T-helper 2 cell treated with Interferon-gamma antibody and Interleukin-4, amounts not matched to agents 5 μg/mL and 100 μg/mL, for 36 hours (primary cell): ENCODE measurements at places on chromosomes 5 and 9.
A peak's percentile ranks its signal among the peaks of the same experiment; 100 is the strongest.

- no peak overlapping the region for H3K4me3 ChIP-seq
- peaks cover 20% of the 10 kb centered on the region for H3K27me3 ChIP-seq
- no peaks in the 10 kb centered on the region for H3K36me3 ChIP-seq
- DNase-seq: no peak
- H3K4me1 ChIP-seq: peaks cover 5% of the 10 kb centered on the region
Measured at GRCh38 chr5:88842784-88843183, 40.2 kb downstream of the MEF2C start.

DNA sequence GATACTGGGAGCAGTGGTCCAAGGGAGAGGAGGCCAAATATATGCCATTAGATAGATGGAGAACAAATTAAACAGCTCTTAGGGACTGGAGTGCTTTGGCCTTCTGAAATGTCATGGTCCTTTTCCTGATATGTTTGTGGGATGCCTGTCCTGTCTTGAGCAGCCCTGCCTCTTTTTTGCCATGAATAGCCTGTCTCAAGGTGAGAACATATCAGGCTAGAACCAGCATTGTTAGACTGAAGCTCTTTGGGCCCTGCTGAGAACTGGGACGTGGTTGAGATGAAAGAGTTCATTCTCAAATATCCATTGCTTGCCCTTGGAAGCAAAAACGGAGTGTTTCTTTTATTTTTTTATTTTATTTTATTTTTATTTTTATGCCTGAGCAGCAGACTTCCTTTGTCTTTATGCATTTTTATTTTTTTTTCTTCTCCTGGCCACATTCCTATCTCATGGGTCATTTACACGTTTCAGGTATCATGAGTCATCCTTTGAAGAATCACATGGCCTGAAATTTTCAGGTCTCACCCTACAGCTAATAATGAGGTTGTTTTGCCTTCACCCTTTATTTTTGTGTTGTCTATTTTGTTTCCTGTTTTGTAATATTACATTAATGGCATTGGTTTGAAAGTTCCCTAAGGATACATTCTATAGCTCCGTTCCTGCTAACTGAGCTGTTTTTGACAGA, 371.4 kb downstream of the PSAT1 start:
- H3K4me3 ChIP-seq: no peak overlapping the region
- H3K36me3 ChIP-seq: no peaks in the 10 kb centered on the region
- no peaks in the 10 kb centered on the region for H3K4me1 ChIP-seq
- H3K27ac ChIP-seq: no peak overlapping the region

- no peaks in the 10 kb centered on the region for H3K27me3 ChIP-seq
- H3K4me3 ChIP-seq: peak overlapping the region; percentile 98
- peak overlapping the region; percentile 100 for H3K27ac ChIP-seq
- peaks cover 9% of the 10 kb centered on the region for H3K36me3 ChIP-seq
- DNase-seq: no peak
- peaks cover 29% of the 10 kb centered on the region for H3K4me1 ChIP-seq
Measured at GRCh38 chr5:119071561-119071995, 691 bp downstream of the DMXL1 start.

DNA sequence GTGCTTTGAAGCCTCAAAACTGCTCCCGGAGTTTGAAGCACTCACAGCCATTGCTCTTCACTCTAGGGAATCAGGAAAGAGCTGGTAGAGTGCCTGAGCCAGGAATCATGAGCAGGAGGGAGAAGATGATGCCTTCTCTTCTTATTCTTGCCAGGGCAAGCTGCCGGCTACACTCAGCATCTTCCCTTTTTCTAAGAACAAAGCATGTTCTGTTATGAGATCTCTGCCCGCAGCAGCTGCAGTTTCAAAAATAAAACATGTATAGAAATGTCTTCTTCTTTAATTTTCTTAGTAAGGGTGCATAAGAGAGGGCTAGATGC, 57.9 kb upstream of the RICTOR start:
- peaks cover 9% of the 10 kb centered on the region for H3K4me1 ChIP-seq
- no peaks in the 10 kb centered on the region for H3K27me3 ChIP-seq
- H3K4me3 ChIP-seq: no peak overlapping the region
- H3K27ac ChIP-seq: no peak overlapping the region

GRCh38 chr9:16794871-16795639, 75.4 kb downstream of the BNC2 start:
- H3K4me3 ChIP-seq: no peak overlapping the region
- H3K27ac ChIP-seq: no peak overlapping the region

GRCh38 chr9:98502976-98503325, 205.8 kb downstream of the GABBR2 start:
- no peaks in the 10 kb centered on the region for H3K4me1 ChIP-seq
- peaks cover 7% of the 10 kb centered on the region for H3K27me3 ChIP-seq
- DNase-seq: no peak
- H3K36me3 ChIP-seq: no peaks in the 10 kb centered on the region
- no peak overlapping the region for H3K27ac ChIP-seq

GRCh38 chr5:168273056-168273980, 18.1 kb upstream of the WWC1 start:
- H3K4me3 ChIP-seq: no peak overlapping the region
- H3K36me3 ChIP-seq: no peaks in the 10 kb centered on the region
- H3K27ac ChIP-seq: no peak overlapping the region
- H3K4me1 ChIP-seq: peaks cover 1% of the 10 kb centered on the region

DNA sequence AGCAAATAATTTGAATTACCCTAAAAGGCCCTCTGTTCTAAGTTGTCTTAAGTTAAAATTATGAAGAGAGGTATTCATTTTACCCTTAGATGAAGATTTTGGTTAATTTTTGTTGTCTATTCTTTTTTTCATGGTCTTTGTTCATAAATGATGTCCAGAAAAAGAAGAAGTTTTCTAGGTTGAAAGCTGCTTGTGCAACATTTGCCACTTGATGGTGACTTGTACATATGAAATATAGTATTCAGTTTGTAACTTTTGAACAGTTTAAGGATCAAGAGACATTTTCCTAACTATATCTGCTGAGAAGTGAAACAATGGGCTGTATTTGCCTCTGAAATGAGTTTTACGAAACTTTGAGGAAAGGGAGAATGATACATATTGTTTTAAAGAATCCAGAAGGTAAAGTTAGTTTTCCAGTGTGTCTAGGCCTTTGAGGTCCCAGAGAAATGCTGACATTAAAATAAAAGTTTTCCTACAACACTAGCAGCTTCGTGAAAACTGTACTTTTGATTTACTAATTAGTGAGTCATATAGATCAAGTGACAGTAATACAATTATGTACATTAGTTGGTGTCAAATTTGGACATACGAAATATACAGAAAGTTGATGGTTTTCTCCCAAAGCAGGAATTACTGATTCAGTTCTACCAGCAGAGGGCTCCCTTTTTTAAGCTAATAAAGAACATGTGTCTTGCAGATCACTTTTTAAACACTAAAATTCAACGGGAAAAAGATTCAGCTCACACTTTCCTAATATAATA, 70.5 kb downstream of the PIK3R1 start:
- peak overlapping the region; percentile 80 for H3K27ac ChIP-seq
- peak overlapping the region; percentile 85 for H3K4me3 ChIP-seq
- H3K27me3 ChIP-seq: no peaks in the 10 kb centered on the region
- no peak for DNase-seq
- H3K4me1 ChIP-seq: peaks cover 79% of the 10 kb centered on the region
- H3K36me3 ChIP-seq: peaks cover 61% of the 10 kb centered on the region
